ENCODE measurements at places on chromosomes 11 and 22.

DNA sequence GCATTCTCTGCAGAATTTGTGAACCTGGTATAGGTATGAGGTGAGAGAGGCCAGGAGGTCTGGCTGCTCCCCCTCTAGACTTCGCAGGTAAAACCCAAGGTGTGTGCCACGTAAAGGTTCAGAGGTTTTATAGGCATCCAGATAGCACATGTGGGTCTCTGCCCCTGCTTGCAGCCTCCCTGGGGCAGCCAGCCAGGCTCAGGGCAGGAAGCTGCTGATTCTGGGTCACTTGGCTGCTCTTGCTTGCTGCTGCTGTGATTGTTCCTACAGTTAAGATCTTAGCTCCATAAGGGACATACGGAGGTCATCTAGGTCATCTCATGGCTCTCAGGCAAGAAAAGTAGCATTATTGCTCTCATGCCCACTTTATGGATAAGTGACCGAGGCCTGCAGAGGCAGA, 30.2 kb downstream of the ZBTB16 start:
- DNase-seq: no peak

DNA sequence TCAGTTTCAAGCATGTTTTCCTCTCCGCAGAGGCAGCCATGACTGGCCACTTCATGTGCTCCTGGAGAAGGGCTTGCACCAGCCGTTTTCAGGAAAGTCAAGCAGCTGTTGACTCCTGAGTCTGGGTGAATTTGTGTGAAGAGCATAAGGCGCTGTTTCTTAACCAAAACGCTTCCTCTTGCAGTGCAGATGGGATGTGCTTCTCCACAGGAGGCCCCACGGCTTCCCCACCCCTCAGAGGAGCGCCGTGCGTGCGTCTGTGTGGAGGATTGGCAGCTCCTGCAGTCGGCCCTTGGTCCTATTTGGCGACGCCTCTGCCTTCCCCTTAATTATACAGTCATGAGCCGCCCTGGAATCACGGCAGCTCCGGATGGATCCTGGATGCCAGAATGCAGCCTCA, 54.1 kb upstream of the B3GAT1 start:
- DNase-seq: no peak

DNA sequence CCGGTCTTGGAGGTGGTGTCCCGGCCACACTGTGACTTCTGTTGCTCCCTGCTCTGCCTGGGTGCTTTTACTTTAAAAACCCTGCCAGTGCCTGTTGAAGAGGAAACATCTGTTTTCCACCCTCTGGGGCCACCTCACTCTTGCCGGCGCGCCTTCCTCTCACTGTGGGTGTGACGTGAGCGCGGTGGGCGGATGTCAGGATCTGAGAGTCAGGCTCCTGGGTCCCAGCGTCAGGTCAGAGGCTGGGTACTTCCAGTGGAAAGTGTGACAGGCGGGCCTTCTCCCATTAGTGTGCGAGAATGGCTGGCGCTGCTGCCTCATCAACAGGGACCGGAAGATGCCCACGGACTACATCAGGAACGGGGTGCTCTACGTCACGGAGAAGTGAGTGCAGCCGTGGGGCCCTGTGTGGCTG, 54.2 kb downstream of the GRAMD4 start:
- peak; percentile 90 for DNase-seq

- DNase-seq: no peak
These were observed 642 bp upstream of the CASTOR1 start for GRCh38 chr22:30289980-30290313.

- no peak for DNase-seq
These were observed 62.6 kb downstream of the SWAP70 start for GRCh38 chr11:9726321-9727022.

DNA sequence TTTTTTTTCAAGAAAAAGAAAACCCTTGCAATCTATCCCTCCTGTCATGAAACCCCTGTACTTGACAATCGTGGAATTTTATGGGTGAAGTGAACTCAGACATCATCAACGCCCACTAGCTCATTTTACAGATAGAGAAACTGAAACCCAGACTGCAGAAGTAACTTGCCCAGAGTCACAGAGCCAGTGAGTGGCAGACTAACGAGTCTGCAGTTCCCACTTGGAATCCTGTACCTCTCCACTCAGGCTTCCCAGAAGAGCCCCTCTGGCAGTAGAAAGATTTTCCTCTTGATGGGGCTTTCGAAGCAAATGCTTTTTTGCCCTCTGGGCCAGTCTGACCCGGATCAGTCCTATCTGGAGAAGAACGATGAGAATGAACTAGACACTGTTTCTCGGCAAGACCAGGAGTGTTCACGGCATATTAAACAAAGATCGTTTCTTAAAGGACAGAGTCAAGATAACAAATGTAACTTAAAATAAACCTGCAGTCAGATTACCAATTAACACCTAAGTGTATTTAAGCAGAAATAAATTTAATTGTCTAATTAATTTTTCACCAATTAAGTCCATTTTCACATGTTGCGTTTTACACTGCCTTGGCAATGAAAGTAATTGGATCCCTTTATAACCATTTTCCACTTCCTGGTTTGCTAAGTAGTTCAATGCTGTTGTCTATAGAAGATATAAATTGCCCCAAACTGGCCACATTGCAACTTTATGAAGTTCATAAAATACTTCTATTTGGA, 61.3 kb upstream of the CREB3L1 start:
- DNase-seq: no peak

- DNase-seq: no peak
These were observed 15.7 kb downstream of the ZNF215 start for GRCh38 chr11:6941970-6942369.

DNA sequence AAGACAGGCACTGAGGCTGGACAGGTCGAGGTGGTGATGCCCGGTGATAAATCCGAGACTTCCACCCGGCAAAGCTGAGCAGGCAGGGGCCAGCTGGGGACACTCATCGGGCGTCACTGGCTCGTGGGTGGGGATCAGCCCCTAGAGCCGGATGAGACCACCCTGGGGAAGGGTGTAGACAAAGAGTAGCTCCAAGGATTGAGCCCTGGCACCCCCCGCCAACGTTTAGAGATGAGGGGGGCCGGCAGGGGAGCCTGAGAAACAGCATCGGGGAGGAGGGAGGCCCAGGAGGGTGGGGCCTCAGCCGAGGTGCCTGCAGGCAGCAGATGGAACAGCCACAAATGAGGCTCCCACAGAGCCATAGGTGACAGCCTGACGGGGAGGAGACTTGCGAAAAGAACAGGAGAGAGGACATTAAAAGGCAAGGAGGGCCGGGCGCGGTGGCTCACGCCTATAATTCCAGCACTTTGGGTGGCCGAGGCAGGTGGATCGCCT, 27.4 kb upstream of the CBX7 start:
- DNase-seq: no peak

DNA sequence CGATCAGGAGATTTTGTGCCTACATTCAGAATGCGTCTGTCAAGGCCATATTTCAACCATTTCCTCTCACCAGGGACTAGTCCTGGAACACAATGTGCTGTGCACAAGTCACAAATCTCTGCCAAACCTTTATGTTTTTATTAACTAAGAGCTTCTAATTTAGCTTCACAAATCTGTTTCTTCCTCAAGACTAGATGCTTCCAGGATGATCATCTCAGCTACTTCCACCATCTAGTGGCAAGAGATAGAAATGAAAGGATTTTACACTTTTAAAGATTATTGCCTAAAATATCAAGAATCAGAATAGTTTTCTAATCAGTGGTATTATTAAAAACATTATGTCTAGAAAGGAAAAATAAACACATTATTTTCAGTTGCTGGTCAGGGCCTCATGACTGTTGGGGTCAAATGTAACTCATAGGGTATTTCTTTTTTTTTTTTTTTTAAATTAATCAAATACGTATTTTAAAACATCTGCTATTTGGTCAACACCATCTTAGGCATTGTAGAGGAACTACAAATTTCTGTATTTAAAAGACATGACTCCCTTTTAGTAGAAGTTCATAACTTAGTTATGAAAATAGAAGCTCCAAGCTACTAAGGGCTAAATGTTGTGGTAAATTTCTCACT, 1102.6 kb downstream of the DLG2 start:
- DNase-seq: no peak

GRCh38 chr22:38871360-38872171, 450 bp downstream of the CBX6 start:
- no peak for DNase-seq

GRCh38 chr11:45512471-45513148, 152.8 kb downstream of the CHST1 start:
- no peak for DNase-seq

- no peak for DNase-seq
These were observed 11.4 kb downstream of the PACS1 start for GRCh38 chr11:66081505-66081904.

- no peak for DNase-seq
These were observed 1.1 kb upstream of the OR52N2 start for GRCh38 chr11:5807580-5807979.

DNA sequence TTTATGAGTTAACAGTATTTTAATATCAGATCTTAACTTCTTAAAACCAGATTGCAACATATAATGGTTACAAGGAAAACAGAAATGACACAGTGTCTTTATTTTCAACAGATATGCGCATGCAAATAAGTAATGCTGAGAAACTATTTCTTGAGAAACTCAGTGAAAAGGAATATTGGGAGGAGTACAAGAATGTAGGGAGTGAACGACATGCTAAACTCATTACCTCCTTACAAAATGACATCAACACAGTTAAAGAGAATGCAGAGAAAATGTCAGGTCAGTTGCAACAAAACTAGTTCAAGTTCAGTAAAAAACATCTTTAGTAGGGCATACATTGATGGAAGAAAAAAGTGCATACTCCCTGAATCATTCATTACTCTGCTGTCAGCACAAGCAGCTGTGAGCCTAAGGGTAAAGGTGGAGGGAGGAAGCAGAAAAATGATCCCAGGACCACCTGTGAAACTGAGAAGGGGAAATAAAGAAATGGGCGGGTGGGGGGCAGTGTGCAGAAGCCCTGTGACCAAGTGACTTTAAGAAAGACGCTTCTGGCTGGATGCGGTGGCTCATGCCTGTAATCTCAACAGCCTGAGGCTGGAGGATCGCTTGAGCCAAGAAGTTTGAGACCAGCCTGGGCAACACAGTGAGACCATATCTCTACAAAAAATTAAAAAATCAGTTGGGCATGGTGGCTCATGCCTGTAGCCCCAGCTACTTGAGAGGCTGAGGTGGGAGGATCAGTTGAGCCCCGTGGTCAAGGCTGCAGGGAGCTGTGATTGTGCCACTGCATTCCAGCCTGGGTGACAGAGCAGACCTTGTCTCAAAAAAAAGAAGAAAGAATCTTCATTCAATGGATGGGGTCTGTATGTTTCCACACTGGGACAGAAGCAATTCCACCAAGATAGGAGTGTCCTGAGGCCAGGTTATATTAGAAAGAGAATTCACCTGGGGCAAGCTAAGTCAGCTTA, 31.2 kb downstream of the CCDC83 start:
- no peak for DNase-seq

DNA sequence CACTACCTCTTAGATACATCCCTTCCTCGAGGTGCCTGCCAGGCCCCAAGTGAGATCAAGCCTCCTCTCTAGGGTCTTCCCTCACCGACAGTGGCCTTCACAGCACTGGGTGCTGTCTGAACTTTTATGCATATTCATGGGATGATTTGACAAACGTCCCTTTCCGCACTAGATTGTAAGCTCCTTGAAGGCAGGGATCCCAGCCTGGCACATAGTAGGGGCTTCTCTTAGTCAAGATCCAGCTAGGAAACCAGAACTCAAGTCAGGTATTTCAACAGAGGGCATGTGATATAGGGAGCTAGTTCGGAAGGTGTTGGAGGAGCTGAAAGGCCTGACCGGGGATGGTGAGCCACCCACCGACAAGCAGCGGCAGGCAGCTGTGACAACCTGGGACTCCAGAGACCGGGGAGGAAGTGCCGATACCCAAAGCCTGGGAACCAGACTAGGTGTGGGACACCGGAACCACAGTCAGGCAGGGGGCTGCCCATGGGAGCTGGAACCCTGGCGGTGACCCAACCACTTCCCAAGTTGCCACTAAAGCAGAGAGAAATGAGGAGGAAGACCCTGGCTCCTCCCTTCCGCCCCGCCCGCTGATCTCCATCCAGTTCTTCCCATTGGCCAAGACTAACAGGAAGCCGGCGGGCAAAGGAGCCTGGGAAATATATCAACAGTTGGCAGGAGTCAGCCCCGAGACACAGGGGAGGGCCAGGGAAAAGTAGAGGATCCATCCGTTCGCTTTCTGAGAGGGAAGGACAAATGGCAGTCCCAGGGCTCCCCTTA, 39.8 kb upstream of the CD82 start:
- no peak for DNase-seq

DNA sequence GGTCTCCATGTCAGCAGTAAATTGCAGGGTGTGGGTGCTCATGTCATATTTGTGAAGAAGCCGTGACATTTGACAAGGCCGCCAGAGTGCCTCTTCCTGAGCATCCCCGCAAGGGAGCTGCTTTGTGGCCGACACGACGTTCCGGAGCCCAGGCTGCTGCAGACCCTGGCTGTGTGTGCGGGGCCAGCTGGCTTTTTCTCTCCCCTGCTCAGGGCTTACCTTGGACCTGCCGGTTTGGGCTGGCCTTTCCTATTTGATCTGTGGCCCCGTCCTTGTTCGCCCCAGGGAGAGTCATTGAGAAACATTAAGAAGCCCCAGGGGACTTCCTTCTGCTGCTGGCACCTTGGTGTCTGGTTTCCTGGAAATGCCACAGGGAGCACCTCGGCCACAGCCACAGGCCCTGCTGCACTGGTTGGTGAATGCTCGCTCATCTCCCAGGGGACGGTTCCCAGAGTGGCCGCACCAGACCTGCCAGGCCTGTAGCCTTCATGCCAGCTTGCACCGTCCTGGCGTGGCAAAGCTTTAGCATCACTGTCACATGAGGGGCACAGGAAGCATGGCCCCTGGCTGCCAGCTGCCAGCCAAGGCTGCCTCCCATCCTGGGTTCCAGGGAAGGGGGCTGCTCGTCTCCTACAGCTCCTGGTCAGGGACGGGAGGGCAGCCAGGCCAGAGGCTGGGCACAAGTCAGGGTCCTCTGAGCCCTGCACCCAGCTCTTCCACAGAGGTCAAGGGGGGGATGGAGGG, 5.4 kb downstream of the GRK2 start:
- no peak for DNase-seq

- no peak for DNase-seq
These were observed 406.6 kb downstream of the LARGE1 start for GRCh38 chr22:33513388-33514338.

DNA sequence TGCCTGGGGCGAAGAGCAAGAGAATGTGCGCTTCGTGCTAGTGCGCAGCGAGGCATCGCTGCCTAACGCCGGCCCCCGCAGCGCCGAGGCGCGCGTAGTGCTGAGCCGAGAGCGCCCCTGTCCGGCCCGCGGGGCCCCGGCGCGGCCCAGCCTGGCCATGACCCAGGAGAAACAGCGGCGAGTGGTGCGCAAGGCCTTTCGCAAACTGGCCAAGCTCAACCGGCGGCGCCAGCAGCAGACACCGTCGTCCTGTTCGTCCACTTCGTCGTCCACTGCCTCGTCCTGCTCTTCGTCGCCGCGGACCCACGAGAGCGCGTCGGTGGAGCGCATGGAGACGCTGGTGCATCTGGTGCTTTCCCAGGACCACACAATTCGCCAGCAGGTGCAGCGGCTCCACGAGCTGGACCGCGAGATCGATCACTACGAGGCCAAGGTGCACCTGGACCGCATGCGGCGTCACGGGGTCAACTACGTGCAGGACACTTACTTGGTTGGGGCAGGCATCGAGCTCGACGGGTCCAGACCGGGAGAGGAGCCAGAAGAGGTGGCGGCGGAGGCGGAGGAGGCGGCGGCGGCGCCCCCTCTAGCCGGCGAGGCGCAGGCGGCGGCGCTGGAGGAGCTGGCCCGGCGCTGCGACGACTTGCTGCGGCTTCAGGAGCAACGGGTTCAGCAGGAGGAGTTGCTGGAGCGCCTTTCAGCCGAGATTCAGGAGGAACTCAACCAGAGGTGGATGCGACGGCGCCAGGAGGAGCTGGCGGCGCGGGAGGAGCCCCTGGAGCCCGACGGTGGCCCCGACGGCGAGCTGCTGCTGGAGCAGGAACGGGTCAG, 1.0 kb downstream of the RASSF10 start:
- no peak for DNase-seq

GRCh38 chr22:46976598-46976997, 214.1 kb downstream of the TBC1D22A start:
- DNase-seq: no peak
